ENCODE measurements at places on chromosomes 16 and 17.
A peak's percentile ranks its signal among the peaks of the same experiment; 100 is the strongest.

DNA sequence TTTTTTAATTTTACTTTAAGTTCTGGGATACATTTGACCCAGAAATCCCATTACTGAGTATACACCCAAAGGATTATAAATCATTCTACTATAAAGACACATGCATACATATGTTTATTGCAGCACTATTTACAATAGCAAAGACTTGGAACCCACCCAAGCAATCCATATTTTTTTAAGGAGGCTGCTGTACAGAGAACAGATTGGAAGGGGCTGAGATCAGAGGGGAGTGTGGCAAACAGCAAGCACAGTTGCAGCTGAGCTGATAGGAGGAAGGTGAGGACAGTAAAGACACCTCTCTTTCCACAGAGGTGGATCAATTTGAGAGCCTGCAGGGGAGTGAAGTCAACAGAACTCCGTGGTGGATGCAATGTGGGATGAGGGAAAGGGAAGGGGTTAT is 10.2 kb upstream of the TMEM238L start:
- no peak for DNase-seq

GRCh38 chr17:82330322-82331239 is 3.0 kb downstream of the SECTM1 start:
- DNase-seq, result no peak

DNA sequence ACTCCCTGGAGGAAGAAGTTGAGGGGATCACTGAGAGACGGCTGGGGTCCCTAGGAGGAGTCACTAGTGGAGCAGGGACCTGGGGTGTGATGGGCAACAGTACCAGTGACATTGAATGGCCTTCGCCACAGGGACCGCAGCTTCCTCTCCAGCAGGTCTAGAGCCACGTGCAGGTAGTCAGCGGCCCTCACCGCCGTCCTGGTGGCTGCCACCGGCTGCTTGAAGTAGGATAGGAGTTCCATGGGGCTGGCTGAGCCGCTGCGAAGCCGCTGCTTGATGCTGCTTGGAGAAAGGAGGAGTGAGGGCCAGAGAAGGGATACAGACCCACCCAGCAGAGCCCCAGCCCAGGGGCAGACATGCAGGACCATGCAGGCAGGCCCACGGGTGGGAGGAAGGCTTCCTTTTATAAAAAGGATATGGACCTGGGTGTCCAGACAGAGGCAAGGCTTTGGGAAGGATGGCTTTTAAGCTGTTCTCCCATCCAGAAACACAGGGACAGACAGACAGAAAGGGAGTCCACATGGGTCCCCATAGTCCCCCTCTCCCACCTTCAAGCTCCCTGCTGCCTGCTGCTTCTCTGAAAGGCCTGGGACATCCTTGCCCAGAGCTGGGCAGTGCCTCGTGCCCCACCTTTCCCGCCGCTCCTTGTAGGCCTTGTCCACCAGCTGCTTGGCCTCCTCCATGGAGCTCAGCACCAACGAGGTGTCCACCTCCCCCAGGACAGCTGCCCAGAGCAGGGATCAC is 827 bp downstream of the MPO start:
- DNase-seq, result no peak

DNA sequence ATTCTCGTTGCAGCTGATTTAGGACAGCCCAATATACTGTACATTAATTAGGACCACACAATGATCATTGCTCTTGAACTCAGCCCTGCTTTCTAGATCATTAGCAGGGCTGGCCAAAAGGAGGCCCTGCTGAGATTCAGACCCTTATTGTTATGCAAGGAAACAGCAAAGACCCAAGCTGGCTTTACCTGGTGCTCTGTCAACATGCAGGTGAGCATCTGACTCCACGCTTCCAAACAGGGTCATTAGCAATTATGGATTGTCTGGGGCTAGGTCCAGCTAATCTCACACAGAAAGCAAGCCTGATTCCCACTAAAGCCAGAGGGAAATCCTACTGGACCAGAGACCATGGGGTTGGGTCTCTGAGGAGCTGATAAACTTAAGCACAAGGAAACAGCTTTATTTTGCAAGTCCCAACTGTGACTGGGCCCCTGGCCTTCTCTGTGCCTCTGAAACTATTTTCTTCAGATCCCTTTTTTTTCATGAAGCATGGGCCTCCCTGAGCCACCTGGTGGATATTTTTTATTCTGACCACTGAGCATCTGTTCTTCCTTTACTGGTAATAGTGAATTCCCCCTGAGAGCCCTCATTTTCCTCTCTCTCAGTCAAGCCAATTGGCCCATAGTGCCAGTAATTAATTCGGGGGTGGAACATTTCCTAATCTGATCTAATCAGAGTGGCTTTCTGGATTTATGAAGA is 236.1 kb downstream of the GRIN2A start:
- DNase-seq, result no peak

DNA sequence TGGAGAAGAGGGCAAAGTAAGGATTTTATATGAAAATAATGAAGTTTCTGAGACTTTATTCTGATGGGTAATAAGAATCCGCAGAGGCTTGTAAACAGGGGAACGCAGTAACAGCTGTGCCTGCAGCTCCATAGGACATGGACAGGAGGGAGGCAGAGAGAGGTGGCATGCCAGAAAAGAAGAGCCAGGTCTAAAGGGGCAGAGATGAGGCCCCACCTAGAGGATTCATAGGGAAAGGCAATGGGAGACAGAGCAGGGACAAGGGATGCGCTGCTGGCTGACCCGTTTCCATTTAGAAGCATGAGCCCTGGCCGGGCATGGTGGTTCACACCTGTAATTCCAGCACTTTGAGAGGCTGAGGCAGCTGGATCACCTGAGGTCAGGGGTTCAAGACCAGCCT is 340.3 kb upstream of the CDH5 start:
- DNase-seq, result no peak

DNA sequence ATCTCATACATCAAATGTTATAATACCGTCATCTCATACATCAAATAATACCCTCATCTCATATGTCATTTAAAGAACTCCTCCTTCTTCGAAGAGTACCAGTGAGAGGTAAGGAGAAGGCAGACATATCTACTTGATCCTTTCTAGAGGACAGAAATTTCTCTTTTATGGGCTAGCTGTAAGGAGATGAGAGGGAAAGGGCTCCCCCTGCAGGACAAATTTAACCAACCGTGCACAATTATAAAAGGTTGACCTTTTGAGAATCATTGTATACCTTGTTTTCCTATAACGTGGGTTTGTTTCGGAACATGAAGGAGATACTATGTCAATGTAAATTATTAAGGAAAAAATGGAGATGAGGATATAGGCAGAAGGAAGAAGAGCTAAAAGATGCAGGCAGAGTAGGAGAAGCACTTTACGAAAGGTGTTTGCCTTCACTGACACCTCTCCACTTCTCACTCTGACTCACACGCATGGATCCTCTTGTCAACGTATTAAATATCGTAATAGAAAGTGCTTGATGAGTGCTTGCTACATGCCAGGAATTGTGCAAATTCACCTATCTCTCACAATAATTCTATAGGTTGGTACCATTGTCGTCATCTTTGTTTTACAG is 465.9 kb upstream of the ERCC4 start:
- DNase-seq, result no peak

- DNase-seq, result no peak
Measured at GRCh38 chr16:85234310-85235204, 122.3 kb upstream of the CIBAR2 start.

DNA sequence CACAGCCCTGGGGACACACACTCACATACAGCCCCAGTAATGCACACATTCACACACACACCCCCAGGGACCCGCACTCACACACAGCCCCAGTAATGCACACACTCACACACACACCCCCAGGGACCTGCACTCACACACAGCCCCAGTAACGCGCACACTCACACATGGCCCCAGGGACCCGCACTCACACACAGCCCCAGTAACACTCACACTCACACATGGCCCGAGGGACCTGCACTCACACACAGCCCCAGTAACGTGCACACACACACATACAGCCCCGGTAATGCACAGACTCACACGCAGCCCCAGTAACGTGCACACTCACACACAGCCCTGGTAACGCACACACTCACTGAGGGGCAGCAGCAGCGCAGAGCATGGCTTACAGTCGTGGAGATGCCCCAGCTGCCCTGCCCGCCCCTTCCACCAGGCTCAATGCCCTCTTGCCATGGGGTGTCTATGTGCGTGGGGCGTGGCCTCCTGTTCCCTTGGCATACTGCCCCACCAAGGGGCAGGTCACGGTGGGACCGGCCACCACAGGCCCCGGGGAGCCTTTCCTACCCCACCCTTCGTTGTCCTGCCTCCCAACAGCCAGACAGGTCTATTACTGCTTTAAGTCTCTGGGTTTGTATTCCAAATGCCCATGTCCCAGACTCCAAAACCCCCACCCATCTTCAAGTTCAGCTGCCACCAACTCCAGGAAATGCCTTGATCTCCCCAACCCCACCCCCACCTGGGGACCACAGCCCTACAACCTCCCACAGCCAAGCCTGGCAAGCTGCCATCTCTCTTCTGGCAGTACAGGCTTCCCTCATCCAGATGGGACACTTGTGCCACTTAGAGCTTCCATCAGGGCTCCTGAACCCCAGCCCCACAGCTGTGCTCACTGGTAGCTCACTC is 2.7 kb downstream of the CCDC102A start:
- DNase-seq, result no peak

GRCh38 chr17:43640491-43641252 is 21.1 kb downstream of the MEOX1 start:
- no peak for DNase-seq

GRCh38 chr17:66414561-66415175 is 112.3 kb downstream of the PRKCA start:
- DNase-seq, result no peak

GRCh38 chr16:82990155-82990554 is 363.4 kb downstream of the CDH13 start:
- peak; percentile 18 for DNase-seq

DNA sequence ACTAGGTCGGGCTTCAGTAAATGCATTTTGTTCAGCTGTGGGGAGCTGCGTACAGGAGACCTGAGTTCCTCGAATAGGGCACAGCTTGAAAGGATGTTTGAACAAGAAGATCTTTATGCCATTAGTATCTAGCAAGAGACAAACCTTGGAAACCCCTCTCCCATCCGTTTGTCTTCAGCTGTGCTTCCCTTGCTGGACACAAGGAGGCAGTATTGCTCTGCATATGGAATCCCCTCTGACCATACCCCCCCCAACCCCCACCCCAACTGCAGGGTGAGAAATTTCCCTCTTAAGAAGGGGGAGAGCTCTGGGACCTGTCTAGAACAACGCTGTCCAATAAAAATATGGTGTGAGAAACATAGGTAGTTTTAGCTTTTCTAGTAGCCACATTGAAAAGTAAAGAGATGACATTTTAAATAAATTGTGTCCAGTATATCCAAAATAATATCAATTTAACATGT is 1.6 kb downstream of the MRM1 start:
- no peak for DNase-seq

DNA sequence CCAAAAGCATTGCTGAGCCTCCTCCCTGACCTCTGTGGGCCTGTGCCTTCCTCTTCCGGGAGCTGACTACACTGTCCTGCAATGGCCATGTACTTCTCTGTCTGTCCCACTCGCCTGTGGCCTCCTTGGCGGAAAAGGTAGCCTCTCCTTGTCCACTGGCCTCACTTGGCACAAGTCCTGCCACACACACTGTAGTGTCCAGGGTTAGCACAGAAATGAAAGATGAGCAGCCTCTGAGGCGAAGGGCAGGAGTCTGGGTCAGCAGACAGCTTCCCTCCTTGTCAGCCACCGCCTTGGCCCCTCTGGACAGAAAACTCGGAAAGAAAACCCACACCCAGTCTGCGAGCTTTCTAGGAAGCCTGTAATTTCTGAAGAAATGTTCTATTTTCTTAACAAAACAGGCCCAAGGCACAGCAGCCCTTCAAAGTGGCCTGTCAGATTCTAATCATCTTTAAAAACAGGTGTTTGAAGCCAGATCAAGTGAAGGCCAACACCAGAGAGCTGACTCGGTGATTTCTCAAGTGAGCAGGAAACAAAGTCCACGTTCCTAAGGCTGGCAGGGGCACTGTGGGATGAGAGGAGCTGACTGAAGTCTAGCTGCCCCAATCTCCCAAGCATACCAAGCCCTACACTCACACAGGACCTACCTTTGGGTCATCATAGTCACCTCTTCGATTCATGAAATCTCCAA is 67.2 kb downstream of the GTF3C1 start:
- DNase-seq, result no peak
